Myocyte (in vitro differentiated cells): ENCODE measurements at places on chromosomes 16 and 17.

DNA sequence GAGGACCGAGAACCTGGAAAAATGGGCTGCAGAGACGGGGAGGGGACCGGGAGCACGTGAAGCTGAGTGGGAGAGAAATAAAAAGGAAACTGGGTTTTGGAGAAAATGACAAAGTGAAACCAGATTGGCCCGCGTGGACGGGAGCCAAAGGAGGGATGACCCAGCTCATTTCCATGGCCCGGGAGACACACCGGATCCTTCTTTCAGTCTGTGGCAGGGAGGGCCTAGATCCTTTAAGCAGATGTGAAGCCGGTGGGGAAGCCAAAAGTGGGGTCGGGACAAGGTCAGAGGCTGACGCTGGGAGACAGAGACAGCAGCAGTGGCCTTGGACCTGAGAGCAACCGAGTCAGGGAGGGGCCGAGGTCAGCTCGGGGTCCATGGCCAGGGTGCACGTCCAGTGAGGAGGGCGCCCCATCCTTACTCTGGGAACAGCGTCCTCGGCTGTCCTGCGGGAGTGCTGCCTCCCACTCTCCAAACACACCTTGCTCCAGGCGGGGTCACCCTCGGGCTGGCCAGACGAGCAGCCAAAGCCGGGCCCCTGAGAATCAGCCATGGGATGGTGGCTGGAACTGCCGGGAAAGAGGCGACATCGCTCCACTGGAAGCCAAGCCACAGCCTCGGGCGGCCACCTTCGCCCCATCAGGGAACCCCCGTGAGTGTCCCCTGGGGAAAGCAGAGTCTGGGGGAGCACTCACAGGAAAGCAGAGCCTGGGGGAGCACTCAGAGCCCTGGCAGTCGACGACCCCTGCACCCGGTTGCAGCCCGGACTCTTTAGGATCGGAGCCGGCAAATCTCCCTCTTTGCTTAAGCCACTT is 17.3 kb downstream of the CA5A start:
- no peak for DNase-seq

DNA sequence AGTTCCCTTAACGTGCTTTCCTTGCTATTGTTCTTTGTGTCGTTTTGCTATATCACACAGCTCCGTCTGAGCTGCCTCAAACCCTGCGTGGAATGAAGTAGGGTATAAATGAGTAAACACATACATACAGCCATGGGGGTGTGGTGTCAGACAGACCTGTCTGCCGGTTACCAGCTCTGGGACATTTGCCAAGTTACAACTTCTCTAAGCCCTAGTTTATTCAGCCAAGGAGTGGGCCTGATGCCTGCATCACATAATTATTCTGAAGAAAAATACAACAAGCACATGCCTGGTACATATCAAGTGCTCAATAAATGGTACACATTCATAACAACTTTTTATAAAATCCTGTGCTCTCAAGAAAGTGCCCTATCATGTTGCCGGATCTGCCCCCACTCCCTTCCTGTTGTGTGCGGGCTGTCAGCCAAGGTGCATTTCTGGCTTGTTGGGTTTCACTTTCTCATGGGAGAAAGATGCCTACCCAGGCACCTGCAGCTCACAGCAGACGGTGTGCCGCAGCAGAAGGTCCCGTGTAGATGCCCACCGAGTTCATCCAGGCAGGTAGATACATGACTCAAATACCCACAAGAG is 30.5 kb downstream of the SMPD3 start:
- no peak for DNase-seq

GRCh38 chr16:75485230-75486013 is 9.8 kb downstream of the CHST6 start:
- no peak for DNase-seq

DNA sequence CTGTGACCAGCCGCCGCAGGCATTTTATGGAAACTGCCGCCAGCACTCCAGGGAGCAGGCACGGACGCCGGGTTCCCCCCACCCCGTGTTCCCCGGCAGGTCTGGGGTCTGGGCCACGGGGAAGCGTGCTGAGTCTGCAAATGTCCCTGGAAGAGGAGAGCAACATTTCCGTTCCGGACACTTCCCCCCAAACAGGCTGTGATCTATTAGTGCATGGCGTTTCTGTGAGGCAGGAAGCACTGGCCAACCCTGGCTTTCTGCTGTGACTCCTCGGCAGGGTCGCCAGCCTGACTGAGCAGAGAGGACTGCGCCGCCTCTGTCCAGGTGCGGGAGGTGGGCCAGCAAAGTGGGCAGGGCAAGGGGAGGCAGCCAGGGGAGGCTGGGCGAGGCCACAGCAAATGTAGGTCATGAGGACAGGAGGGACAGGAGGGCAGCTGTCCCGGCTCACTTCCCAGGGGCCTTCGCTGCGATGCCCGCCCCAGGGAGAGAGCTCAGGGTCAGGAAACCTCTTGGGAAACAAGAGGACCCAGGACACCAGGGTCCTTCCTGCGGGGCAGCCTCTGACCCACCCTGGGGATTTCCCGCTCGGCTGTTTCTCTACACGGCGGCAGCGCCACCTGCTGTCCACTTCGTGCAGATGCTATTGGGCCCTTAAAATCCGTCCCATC is 9.5 kb downstream of the FOXF1 start:
- DNase-seq, result peak; percentile 61

- peak; percentile 41 for DNase-seq
These were observed 164.0 kb upstream of the HS3ST3A1 start for GRCh38 chr17:13765701-13766100.

GRCh38 chr17:12537436-12537835 is 128.3 kb upstream of the MYOCD start:
- no peak for DNase-seq

- no peak for DNase-seq
These were observed 8.4 kb upstream of the HERPUD1 start for GRCh38 chr16:56923481-56924091.
